ENCODE measurements at places on chromosomes 13 and 19.

GRCh38 chr13:71079638-71080037, 787.4 kb downstream of the DACH1 start:
- no peak for DNase-seq

DNA sequence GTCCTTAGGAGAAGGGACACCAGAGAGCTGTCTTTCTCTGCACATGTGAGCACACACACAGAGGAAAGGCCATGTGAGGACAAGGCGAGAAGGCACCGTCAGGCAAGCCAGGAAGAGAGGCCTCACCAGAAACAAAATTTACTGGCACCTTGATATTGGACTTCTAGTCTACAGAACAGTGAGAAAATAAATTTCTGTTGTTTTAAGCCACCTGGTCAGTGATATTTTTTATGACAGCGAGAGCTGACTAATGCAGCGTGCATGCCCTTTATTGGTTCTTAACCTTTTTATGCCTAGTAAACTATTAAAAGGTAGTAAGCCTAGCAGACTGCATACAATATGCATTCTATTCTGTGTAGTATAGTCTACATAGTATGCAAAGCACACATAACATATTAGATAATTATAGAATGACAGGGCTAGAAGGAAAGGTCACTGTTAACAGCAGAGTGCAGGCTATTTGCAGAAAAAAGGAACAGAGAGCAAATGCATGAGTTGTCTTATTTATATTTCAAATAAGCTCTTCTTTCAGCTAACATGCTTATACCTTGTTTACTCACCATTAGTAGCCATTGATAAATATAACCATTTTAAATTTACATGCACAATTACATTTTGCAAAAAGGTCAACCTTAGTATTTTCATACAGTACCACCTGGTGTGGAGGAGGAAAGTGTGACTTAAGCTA, 25.2 kb upstream of the KATNAL1 start:
- DNase-seq, result no peak

DNA sequence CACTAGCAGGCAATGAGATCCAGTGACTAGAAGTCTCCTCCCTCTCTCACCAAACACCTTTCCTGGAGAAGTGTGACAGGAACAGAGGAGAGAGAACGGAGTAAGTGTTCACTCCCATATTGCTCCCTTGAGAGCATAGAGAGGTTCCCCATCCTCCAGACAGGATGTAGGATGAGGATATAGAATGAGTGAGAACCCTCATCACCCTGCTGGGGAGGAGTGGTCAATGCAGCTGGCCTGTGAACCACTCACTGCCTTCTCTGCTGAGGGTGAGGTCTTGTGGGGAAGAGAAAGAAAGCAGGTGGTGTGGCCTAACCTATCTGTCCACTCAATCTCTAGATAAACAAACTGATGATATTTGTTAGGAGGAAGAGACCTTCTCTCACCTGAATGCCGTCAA, 386.6 kb downstream of the PCDH20 start:
- no peak for DNase-seq

DNA sequence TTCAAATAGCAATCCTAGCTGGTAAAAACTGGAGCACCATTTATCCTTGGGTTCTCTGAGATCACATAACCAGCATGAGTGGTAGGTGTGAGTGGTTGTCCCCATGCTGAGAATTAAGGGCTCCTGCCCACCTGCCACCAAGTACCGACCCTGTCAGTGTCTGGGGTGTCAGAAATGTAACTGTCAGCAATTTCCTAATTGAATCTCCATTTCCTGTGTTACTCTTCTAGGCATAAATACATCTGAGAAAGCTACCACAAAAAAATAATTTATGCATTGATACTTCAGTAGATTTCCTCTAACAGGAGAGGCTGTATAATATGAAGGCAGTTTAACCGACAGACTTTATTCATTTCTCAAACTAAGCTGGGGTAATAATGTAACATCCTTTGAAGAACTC, 25.1 kb downstream of the CPB2 start:
- no peak for DNase-seq

DNA sequence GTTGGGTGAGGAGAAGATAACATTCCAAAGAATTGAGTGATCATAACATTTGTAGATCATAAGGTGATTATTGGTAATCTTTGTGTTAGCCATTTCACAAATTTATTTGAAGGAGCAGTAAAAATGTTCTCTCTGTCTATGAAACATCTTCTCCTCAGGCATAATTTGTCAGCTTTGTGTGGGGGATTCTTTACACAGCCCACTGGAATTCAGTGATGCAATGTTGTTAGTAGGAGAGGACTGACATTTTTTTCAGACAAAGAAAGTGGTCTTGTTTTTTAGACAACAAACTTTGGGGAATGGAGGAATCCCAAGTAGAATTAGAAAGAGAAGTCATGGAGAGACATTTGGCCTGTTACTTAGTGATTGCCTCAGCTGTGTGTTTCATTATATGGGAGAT, 100.3 kb downstream of the ITGBL1 start:
- DNase-seq, result no peak

DNA sequence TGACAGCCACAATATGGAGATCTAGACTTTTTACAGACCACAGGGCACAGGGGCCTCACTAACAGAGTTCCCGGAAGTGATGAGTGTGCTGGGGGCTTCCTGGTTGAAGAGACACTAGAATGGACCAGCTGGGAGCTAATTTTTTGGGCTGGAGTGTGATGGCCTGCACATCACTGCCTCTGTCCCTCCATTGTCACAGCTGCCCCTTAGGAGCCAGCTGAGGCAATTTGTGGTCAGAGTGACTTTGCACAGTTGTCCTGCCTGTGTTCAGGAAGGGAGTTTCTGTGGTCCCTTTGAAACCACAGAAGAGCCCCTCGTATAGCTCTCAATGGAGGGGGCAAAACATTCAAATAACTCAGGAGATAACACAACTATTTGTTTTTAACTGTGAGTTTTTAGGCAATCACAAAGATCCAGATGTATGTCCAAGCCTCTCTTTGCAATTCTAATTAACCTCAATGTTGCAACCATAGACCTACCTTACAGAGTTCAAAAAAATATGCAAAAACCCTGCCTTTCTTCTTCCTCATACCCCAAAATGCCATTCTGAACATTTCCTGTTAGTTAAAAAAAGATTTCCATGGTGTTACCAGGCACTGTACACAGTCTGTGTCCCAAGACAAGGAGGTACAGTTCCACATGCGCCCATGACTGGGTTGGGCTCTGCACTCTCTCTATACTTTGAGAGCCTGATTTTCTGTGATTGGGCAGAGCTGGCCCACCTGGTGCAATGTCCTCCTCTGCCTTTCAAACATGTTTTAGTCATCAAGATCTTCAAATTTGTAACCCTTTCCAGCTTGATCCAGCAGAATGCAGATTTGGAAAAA, 2.4 kb downstream of the ALOX5AP start:
- DNase-seq, result no peak

DNA sequence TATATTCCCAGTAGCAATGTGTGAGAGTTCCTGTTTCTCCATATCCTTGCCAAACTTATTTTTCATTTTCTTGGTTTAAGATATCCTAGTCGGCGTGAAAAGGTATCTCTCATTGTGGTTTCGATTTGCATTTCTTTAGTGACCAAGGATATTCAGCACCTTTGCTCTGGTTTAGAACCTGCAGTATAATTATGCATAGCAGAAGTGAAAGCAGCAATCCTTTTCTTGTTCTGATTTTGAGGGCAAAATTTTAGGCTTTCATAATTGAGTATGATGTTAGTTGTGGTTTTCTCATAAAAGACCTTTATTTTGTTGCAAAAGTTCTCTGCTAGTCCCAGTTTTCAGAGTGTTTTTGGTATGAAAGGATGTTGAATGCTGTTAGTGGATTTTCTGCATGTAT, 491.0 kb downstream of the FGF9 start:
- no peak for DNase-seq

DNA sequence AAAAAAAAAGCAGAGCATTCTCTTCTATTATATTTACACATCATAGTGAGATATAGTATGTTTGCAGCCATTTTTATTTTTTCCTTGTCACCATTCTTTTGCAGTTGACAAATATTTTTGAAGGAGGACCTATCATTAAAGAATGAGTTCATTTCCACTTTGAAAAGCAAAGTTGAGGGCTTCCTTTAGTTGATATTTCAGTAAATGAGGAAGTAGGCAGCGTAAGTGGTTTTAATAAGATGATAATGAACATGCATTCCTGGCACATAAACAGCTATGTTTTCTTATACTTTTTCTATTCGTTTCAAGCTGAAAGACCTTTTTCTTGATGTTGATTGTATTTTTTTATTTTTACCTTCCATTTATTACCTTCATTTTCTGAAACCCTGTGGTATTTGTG, 66.2 kb downstream of the ZMYM2 start:
- no peak for DNase-seq

DNA sequence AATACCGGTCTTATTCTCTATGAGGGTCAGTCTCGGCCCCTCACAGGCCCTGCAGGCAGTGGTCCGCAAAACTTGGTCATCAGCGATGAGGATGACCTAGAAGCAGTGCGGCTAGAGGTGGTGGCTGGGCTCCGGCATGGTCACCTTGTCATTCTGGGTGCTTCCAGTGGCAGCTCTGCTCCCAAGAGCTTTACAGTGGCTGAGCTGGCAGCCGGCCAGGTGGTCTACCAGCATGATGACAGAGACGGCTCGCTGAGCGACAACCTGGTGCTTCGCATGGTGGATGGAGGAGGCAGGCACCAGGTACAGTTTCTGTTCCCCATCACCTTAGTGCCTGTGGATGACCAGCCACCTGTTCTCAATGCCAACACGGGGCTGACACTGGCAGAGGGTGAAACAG, 1.8 kb downstream of the FREM2 start:
- DNase-seq, result no peak

- DNase-seq, result no peak
These were observed 135.7 kb downstream of the DNAJC15 start for GRCh38 chr13:43159026-43159461.

GRCh38 chr19:46373491-46374359, 26.8 kb downstream of the PPP5C start:
- DNase-seq, result no peak

DNA sequence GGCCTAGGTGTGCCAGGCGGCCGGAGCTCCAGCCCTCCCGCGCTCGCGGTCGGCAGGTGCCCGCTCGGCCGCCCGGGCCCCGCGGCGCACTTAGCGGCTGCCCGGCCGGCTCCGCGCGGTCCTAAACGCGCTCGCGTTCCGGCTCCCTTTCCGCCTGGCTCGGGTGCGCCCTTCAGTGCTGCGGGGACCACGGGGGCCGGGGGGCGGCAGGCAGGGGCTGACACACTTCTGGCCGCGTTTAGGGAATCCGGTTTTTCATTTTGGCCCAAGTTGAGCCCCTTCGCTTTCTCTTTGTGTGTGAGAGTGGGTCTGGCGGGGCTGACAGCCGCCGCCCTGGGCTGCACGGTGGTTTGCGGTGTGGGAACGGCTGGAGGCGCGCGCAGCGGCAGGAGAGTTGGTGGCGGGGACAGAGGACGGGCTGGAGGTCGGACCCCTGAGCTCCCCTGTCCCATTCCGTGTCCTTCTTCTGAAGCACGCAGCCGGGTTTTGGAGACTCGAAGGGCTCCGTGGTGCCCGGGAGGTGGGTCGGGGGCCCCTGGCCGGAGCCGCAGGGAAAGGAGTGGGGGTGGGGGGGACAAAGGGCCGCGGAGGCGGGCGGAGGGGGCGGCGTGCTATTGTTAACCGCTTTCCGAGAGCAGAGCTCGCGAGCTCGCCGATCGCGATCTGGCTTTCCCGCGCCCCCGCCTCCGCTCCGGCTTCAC, 3.1 kb downstream of the FGF9 start:
- DNase-seq, result no peak

GRCh38 chr19:46065486-46066071, 24.8 kb upstream of the IGFL4 start:
- no peak for DNase-seq

DNA sequence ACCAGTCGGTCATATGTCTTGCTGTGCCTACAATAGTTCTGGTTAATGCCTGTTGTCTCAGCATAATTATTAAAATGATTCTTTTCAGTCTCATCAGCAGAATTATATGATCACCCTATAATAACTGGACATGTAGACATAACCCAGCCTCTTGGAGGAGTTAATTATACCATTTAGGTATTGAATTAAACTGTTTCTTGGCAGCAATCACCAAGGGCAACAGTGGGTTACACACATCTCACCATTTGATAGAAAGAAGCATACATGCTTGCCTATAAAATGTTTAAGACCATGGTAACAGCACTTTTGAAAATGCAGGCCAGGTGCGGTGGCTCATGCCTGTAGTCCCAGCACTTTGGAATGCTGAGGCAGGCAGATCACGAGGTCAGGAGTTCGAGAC, 184.6 kb downstream of the RGCC start:
- no peak for DNase-seq

DNA sequence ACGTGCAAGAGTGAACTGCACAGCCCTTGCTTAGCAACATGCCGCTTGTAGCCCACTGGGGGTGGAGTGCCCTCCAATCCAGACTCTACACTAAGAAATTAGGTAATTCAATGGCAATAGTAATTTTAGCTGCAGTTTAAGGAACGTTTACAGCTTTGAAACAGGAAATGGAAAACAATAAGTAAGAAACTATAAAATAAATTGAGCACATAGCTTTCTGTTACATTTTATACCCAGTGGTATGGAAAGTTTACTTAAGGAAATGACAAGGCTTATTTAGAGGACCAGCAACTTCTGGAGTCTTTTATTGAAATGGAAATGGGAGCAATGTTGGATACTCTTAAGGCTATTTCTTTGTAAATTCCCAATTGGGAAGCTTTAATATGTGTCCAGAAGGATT, 373.2 kb downstream of the KCNRG start:
- DNase-seq, result no peak

DNA sequence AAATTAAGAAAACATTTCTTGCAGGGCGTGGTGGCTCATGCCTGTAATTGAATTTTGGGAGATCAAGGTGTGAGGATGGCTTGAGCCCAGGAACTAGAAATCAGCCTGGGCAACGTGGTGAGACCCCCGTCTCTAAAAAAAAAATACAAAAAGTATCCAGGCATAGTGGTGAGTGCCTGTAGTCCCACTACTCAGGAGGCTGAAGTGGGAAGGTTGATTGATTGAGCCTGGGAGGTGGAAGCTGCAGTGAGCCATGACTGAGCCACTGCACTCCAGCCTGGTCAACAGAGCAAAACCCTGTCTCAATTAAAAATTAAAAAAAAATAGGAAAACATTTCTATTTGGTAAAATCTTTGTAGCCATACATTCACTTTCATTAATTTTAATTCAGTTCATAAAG, 526.5 kb downstream of the PCDH9 start:
- DNase-seq, result no peak

- no peak for DNase-seq
These were observed 28.7 kb upstream of the KCTD15 start for GRCh38 chr19:33767898-33768413.

DNA sequence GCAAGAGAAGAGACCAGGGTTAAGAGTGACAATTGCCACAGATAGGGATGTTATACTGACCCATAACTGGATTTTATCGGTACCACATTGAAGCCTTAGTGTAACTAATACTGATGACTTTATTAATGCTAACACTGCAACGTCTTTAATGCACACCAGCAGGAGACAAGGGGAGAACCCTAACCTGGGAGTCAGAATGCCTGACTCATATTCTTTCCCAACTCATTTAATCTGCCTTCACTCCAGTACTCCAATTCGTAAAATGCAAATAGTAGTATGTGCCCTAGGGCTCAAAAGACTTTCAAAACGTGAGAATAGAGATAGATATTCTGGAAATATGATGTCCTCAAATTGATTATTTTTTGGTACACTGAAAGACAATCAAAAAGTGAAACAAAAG, 62.4 kb downstream of the GPC6 start:
- no peak for DNase-seq

All from stimulated activated CD4-positive, alpha-beta T cell treated with anti-CD3 and anti-CD28 coated beads, Interleukin-4, amount 100 ng/mL, for 48 hours (primary cell).